ENCODE measurements at places on chromosomes 6 and 20. TPM values are rescaled to one million over a fixed set of nuclear protein-coding genes. Genes with fewer than 3 reads are reported as not detected.

DNA sequence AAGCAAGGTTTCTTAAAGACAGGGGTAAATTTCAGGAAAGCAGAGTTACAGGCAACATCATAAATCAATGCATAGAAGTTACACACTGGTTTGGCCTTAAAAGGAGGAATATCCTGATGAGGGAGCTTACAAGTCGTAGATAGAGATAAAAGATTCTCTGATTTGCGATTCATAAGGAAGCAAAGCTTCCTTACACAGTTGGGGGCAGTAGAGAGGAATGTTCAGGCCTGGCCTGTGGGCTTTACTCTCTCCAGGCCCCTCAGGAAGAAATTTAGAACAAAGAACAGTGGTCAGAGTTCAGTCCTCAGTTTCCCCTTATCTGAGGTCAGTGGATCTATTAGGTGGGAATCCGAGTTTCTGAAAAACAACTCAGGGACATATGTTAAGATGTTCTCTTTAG lies 19.3 kb downstream of the HLA-C start:
- H3K27ac ChIP-seq: no peak overlapping the region
- DNase-seq: no peak
- H3K4me1 ChIP-seq: no peaks in the 10 kb centered on the region

The ELOVL2 gene
- total RNA-seq: 2.6 TPM

DNA sequence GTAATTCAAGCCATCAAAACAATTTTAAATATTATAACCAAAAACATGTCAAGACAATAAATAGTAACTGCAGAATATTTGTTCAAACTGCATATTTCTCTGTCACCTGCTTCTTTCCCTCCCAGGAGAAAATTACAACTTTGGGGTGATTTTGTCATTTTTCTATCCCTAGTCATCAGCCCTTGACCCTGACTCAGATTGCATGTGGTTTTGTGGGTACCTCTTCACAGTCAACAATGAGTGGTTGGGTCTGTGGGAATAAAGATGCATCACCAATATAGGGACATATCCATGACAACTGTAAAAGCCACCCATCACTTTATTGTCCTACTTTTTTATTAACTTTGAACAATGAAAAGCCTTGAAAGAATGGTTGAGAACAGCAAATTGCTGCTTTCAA lies 7.3 kb downstream of the COL10A1 start:
- H3K36me3 ChIP-seq: no peaks in the 10 kb centered on the region
- H3K27me3 ChIP-seq: no peaks in the 10 kb centered on the region
- no peak overlapping the region for H3K27ac ChIP-seq
- DNase-seq: no peak
- H3K4me1 ChIP-seq: no peaks in the 10 kb centered on the region

DNA sequence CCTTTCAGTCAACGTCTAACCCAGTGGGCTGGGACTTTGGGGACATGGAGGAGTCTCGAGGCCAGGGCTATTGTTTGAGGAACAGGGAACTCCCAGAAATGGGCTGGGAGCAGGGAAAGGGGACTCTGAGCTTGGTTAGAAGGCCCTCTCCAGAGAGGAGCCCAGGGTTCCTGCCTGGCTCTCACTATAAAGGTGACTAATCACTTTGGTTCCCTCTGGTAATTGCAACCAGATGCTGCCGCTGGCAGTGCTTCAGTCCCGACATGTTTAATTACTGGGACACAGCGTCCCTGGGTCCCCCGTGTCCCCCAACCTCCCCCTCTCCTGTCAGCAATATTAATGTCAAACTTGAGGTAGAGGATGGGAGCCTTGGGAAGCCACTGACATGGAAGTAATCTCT lies 5.0 kb upstream of the GDF5 start:
- no peaks in the 10 kb centered on the region for H3K27me3 ChIP-seq
- no peak overlapping the region for H3K4me3 ChIP-seq
- DNase-seq: no peak
- H3K27ac ChIP-seq: no peak overlapping the region
- no peaks in the 10 kb centered on the region for H3K4me1 ChIP-seq

The KIFC1 gene
- total RNA-seq: 2.0 TPM
